ENCODE measurements at places on chromosomes 5 and 9. TPM values are rescaled to one million over a fixed set of nuclear protein-coding genes. Genes with fewer than 3 reads are reported as not detected.
A peak's percentile ranks its signal among the peaks of the same experiment; 100 is the strongest.

Gene PKD2L2
- 0.54 TPM for total RNA-seq

Gene LCN9
- not detected for total RNA-seq

Gene HK3
- 2.4 TPM for total RNA-seq

Gene CDKN2B
- total RNA-seq, result 1.6 TPM

Gene TLX3
- not detected for total RNA-seq

Gene BARHL1
- not detected for total RNA-seq

Gene GDNF
- 0.36 TPM for total RNA-seq

Gene ZBED3
- 4.2 TPM for total RNA-seq

Gene PCDHGC5
- 2.1 TPM for total RNA-seq

Gene SH3TC2
- total RNA-seq, result 2.5 TPM

Gene RFESD
- total RNA-seq, result 4.1 TPM

Gene PCAT7
- total RNA-seq, result not detected

Gene FAM221B
- total RNA-seq, result not detected

DNA sequence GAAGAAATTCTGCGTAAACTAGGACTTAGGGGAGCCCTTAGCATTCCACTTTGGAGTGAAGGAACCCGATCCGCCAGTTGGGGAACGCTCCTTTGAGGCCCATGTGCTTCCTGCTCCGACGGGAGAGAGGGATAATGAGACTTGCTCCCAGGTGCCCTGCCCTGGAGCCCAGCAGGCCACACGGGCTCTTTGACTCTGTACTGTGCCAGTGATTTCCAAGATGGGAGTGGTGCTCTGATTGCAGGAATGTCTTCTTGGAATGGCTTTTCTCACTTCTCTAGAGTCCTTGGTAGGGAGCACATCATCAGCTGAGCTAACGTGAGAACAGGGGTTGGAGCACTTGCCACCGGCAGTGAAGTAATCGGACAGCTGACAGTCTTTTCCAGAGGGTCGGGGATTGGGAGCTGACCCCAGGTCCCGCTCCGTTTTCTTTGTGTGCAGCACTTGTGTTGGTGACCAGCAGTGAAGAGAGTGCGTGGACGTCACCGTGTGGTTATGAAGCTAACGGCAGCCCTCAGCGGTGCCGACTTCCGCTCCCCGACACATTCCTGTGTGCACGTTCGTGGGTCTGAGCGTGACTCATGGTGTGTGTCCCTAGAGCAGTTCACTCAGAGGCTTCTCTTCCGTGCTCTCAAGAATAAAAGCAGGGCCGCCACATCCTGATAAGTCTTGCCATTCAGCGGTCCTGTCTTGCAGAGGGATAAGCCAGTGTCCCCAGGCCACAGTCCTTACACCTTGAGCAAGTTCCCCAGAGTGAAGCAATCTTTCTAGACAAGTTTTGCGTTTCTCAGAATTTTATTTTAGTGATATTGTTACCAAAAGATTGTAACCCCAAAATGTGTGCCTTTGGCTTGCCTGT lies 25.6 kb downstream of the ABL1 start:
- DNase-seq, result peak; percentile 83

GRCh38 chr9:120434532-120434931 lies 145.4 kb downstream of the CDK5RAP2 start:
- no peak for DNase-seq

GRCh38 chr5:82360022-82360421 lies 81.9 kb upstream of the RPS23 start:
- DNase-seq, result no peak

DNA sequence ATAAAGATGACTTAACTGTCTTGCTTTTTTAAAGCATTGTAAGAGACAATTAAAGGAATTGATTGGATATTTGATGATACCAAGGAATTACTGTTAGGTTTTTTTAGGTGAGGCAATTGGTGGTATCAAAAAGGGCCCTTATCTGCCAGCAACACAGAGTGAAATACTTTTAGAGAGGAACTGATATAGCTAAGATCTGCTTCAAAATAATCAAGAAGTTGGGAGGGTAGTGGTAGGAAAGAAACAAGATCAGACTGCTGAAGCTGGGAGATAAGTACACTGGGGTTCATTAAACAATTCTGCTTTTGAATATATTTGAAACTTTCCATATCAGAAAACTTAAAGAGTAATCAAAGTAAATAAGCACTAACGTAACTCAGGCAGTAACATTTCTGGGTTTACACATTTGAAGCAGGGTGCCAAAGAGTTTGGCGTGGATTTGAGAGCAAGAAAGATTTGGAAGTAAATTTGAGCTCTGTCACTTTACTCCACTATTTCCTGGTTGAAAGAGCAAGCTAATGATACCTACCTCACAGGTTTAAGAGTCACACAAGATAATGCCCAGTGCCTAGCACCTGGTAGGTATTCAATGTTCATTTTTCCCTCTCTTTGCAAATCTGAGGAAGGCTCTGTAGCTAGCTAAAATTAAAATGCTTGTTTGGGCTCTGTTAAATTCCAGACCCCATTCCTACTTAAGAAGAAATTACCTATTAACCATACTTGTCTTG lies 6.9 kb downstream of the ERMP1 start:
- DNase-seq, result no peak

DNA sequence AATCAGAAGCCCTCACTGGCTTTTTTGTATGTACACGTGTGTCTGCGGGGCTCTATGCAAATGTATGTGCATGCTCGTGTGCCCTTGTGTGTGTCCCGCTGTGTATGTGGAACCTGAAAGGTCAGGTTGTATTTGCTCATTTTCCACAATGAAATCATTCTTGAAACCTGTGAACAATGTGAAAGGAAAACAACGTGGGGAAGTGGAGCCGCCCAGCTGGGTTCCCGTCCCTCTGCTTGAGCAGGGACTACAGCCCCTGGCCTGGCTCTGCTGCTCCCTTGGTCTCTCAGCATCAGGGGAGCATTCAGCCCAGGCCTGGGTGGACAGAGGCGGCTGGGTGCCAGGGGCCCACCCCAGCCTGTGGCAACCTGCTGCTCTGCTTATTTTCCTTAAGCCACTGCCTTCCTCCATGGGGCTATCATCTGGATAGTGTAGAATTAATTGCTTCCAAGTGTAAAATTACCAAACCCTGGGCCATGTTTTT lies 3.0 kb downstream of the ECSCR start:
- peak; percentile 45 for DNase-seq

GRCh38 chr9:83471241-83471640 lies 67.0 kb downstream of the FRMD3 start:
- no peak for DNase-seq

DNA sequence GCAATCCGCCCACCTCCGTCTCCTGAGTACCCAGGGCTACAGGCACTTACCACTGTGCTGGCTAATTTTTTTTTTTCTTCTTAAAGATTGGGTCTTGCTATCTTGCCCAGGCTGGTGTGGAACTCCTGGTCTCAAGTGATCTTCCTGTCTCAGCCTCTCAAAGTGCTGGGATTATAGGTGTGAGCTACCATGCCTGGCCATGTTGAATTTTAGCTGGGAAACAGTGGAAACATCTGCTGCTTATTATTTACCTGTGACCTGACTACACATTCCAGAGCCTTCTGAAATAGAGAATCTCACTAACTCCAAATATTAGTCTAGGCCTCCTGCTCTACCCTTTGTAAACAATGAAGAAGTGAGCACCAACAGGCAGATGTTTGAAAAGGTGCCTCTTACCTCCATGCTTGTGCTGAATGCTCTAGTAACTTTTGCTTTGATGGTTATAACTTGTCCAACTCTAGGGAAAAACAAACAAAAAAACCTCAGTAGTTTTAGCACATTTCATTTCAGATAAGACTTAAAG lies 22.5 kb downstream of the ACOT12 start:
- no peak for DNase-seq

- no peak for DNase-seq
These were observed 88.0 kb upstream of the ELL2 start for GRCh38 chr5:96049398-96050272.

- DNase-seq, result no peak
These were observed 15.3 kb downstream of the DENND1A start for GRCh38 chr9:123914517-123915196.

DNA sequence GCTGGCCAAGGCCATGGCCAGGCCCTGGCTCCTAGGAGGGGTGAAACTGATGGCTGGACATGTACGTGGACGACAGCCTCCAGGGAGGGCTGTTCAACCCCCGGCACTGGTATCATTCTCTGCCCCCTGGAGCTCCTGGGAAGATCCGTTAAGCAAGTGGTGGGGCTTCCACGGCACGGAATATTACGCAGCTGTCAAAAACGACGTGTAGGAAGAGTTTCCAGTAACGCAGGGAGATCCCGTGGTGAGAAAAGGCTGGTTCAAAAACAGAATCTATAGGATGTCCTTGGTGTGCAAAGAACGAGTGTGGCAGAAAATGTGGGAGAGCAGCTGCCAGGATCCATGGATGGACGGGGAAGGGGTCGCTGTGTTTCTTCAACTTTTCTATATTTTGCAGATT lies 36.3 kb upstream of the TMEM250 start:
- no peak for DNase-seq

GRCh38 chr5:42887575-42887974 lies 75.9 kb upstream of the SELENOP start:
- no peak for DNase-seq

DNA sequence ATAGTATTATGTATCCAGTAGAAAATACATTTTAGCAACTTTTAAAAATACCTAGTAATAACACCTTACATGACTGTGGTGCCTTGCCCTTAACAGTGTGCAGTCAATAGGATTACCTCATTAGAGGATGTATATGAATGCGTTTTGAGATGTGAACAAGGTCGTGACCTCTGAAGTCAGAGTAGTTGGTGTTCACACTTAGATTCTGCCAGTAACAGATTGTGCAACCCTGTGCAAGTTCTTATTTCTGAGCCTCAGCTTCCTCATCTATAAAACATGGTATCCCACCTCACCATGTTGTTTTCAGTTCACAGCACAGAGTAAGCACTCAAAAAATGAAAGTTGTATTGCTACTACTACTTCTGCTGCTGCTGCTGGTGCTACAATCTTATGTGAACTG lies 347.3 kb downstream of the KDM4C start:
- no peak for DNase-seq

GRCh38 chr9:110447476-110447875 lies 109.8 kb upstream of the TXNDC8 start:
- no peak for DNase-seq

DNA sequence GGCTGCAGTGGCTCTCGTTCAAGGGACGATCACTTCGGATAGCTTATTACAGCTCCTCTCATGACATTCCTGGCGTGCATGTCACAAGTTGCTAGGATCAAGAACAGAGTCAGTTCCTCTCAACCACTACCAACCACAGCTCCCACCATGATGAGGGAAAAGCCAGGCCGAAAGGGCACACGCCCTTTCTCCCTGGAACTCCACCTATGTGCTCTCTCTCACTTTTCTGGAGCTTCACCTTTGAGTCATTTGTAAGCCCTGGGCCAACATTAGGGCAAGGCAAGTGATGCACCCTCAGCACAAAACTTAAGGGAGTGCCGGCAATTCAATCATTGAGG lies 1.6 kb downstream of the SPACA9 start:
- no peak for DNase-seq

DNA sequence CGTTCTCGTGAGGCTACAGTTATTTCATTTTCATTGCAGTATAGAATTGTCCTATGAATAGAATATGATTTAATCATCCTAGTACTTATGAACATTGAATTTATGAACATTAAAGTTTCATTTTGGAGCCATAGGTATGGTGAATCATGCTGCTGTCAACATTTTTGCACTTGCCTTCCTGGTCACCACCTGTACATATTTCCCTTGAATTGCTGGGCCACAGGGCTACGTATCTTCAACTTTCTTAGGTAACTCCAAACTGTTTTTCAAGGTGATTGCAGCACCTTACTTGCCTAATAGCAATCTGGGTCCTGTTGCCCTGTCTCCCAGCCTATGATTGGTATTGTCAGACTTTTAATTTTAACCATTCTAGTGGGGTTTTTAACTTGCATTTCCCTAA lies 6.5 kb upstream of the RNF145 start:
- DNase-seq, result no peak

GRCh38 chr5:112412346-112412745 lies 6.7 kb downstream of the EPB41L4A start:
- DNase-seq, result no peak

DNA sequence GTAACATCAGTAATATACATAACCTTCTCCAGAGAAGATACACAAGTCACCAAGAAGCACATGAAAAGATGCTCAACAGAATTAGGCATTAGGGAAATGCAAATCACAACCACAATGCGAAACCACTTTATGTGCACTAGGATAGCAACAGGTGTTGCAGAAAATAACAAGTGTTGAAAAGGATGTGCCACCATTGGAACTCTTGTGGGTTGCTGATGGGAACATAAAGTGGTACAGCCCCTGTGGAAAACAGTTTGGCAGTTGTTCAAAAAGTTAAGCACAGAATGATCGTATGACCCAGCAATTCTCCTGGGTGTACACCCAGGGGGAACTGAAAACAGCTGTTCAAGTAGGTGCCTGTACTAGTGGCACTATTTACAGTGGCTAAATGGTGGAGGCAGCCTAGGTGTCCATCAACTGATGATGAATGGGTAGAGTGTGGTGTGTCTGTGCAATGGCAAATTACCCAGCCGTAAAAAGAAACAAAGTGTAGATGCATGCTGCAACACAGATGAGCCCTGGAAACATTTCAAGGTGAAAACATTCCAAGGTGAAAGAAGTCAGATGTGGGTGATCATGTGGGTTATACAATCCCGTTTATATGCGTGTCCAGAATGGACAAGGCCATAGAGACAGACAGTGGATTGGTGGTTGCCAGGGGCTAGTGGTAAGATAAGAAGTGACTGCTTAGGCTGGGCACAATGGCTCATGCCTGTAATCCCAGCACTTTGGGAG lies 27.2 kb downstream of the CCDC69 start:
- no peak for DNase-seq

DNA sequence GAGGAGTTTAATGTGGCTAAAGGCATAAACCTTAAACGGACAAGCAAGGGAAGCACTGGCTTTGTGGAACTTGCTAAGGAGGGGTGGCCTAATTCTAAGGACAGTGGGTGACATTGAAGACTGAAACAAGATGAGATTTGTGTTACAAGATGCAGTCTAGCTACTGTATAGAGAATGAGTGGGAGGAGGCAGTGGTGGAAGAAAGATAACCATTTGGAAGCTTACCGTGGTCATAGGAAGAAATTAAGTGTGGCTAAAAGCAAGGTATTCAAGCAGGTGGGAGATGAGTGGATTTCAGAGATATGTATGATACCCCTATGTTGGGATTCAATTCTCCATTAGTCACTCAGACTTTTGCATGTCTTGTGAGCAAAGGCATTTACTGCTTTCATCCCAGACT lies 4.6 kb downstream of the PAM start:
- no peak for DNase-seq

- DNase-seq, result no peak
These were observed 1262.0 kb upstream of the WWC1 start for GRCh38 chr5:167029488-167029887.

DNA sequence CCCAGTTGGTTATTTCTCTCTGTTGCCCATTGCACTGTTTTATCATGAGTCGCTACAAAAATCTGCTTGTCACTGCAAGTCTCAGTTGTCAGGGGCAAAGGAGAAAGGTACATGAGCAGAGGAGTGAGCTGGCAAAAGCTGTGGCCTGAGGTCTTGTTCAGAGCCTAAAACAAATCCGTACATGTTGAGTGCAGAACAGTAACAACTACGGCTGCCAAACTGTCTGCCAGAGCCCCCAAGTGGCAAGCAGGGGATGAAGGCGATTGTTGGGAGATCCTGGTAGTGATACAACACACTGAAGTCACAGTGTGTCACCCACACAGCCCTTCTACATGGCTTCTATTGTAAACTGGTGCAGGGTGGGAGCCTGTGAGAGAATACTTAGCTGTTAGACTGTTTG lies 50.9 kb downstream of the BRINP1 start:
- no peak for DNase-seq

GRCh38 chr5:39755986-39756385 lies 331.2 kb upstream of the DAB2 start:
- peak; percentile 29 for DNase-seq

GRCh38 chr5:10836986-10837385 lies 76.0 kb upstream of the DAP start:
- DNase-seq, result no peak
